ENCODE measurements at places on chromosomes 13 and 19.

DNA sequence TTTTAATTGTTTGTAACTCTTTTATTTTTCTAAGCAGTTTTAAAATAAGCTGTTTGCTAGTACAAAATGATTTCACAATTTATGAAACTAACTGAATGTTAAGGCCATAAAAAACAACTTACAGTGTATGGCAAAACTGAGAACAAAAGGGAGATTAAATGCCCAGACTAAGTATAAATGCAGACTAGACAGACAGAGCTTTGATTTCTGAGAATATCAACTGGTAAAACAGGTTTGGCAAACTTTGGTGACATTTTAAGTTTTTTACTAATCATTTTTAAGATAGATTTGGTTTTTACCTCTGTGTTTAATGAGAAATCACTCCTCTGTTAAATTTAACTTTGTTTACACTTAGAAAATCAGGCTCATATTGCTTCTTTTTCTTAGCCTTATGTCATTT, 127.5 kb upstream of the KLF5 start:
- no peak for ATAC-seq

DNA sequence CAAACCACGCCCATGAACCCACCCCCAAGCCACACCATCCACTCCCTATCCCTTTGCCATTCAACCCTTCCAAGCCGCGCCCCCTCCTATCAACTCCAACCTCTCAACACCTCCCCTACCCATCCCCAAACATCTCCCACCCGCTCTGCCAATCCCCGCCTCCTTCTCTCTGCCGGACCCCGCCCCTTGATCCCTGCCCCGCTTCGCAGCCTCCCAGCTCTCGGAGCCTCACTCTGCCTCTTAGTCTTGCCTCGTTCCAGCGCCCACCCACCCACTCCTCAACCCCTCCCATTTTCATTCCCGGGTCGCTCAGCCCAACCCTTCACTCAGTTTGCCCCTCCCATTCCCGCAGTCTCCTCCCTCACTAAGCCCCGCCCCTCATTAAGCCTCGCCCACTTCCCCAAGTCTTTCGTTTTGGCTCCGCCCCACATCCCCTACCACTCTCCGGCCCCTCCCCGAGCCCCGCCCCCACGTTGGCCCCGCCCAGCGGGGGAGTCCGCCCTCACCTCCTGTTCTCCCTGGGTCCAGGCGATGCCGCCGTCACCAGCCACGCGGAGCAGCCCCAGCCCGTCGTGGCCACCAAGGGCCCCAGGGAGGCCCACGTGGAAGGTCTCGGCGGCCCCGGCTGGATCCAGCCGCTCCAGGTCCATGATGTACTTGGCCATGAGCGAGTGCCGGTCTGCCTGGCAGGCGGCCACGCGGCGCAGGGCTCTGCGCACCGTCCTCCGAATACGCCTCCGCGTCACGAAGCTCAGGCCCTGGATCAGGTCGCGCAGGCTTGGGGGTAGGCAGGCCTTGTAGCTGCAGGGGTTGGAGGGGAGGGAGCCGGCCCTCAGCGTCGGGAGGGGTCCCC, 5.7 kb downstream of the JAK3 start:
- ATAC-seq = no peak

GRCh38 chr13:30857018-30857417, 49.1 kb upstream of the MEDAG start:
- no peak for ATAC-seq

- no peak for ATAC-seq
Observed at GRCh38 chr13:29753618-29754472, 96.6 kb downstream of the UBL3 start.

- ATAC-seq = no peak
Observed at GRCh38 chr13:103443604-103444003, 377.4 kb upstream of the SLC10A2 start.

DNA sequence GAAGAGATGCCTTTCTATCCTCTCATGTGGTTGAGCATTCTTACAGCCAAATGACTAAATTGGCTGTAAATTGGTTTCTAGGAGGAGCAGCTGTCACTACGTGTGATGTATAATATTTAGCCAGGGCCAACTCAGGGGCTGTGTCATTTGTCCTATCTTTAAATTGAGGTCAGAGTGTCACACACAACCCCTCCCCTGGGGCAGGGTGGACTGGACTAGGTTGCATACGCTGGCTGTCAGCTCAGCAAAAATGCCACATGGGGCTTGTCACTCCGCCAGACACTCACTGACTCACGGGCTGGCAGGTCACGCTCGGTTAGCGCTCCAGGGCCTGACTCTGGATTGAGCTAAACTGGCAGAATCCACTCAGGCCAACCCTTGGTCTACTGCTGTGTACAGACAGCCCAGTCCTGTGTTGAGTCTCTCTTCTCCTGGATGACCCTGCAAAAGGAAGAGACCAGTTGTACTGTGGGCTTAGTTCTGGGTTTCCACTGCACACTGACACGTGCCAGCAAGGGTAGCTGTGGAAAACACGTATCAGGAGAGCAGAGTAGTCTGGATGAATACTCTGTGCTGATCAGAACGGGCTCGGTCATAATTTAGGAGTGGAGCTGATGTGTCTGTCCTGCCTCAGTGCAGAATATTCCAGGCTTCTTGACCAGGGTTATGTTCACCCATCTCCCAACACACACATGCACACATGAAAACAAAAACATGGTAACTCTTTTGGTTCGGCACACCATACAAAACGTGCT, 29.1 kb downstream of the SHISA2 start:
- no peak for ATAC-seq

- no peak for ATAC-seq
Observed at GRCh38 chr13:105452895-105453294, 1082.6 kb downstream of the EFNB2 start.

DNA sequence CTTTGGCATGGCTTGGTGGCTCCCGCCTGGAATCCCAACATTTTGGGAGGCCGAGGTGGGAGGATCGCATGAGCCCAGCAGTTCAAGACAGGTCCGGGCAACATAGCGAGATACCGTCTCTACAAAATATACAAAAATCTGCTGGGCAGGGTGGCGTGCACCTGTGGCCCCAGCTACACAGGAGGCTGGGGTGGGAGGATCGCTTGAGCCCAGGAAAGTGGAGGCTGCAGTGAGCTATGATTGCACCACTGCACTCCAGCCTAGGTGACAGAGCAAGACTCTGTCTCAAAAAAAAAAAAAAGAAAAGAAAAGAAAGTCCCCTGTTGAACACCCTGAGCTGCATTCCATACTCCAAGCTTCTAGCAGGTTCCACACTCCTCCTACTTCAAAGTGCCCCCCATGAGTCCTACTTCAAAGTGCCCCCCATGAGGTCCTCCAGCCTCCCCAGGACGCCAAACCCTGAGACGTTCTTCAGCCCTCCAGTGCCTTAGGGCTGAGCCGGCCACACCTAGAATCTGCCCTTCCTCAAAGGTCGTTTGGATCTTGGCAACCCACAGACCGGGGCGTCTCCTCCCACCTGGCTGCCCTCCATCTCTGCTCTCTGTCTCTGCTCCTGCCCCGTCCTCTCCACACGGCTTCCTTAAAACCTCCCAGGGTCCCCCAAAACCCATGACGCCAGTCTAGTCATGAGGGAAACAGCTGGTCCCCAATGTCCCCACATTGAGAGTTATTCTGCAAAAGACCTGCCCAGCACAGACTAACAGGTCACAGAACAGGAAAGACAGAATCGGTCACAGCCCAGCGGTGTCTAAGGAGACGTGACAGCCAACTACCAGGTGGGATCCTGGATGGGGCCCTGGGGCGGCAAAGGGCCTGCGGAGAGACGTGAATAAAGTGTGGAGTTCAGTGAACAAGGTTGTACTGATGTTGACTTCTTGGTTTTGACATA, 4.8 kb downstream of the TJP3 start:
- no peak for ATAC-seq

DNA sequence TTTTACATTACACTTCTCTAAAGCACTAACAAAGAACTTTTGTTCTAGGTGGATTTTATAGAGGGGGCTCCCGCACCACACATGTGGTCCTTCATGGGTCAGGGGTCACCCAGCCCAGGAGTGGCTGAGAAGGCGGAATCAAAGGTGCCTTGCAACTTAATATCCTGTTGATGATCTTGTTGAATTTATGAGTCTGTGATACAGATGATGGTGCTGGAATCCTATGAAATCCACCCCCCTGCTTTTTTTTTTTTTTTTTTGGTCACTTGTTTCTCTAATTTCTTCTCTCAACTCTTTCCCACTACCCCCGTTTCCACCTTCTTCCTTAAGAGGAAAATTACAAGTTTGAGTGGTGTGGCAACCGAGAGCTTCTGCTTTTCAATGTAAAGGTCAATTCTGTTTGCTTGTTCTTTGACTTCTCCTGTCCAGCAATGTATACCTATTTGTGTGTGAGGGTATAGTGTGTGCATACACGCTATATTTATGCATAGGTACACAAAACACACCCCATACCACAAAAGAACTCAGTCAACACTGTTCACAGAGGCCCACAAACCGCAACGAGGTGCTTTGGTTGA, 4.2 kb upstream of the ZIC2 start:
- no peak for ATAC-seq

GRCh38 chr13:67076378-67076777, 153.8 kb downstream of the PCDH9 start:
- no peak for ATAC-seq

DNA sequence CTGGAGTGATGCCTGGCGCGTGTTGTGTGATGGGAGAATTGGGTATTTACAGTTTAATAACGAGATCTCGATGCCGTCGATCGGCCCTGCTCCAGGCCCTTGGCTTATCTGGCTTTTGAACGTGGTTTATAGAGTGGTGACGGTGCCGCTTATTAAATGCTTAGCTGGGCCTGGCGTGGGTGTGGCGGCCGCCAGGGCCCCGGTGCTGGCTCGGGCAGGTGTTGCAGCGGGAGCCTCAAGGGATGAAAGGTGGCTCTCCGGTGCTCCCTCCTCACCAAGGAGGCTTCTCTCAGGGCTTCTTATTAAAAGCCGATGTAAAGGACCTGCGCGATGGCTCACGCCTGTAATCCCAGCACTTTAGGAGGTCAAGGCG, 173.8 kb downstream of the KDM4B start:
- ATAC-seq = no peak

DNA sequence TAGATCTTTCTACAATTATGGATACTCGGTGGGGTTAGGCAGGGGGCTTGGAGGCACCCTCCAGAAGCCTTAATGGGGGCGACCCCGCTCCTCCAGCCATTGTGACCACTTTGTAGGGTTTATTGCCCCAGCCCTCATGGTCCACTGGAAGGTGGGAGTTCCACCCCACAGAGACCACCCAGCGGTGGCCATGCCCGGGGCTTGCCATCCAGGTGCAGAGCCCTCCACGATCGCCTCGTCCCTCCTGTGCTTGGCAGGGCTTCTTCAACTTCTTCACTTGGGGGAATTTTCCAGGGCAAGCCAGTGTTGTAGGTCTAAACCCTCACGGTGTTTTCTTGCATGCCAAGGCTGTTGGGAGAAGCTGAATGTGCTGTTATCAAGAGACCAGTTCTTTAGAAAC, 16.1 kb downstream of the ZNF536 start:
- no peak for ATAC-seq

- no peak for ATAC-seq
Observed at GRCh38 chr19:2524840-2525723, 49.2 kb downstream of the GADD45B start.

DNA sequence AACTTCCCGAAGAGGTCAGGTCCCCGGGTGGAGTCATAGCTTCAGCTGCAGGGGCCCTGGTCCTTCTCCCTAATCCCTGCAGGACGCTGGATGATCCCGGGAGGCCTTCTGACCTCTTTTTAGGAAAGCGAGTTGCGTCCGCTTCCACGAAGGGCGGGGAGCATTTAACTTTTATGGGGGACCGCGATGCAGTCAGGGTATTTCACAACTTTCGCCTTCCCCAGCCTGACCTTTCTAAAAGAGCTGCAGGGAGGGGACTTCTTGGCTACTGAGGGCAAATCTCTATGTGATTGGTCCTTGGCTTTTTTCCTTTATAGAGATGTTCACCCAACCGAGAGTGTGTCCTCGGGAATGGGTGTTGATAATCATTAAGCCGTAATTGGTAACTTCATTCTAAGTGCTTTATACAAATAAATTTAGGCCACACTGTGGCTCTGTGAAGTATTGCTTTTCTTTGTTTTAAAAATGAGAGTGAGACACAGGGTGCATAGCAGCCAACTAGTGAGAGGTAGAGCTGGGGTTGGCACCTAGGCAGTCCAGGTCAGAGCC, 778 bp downstream of the ZNF230 start:
- no peak for ATAC-seq

DNA sequence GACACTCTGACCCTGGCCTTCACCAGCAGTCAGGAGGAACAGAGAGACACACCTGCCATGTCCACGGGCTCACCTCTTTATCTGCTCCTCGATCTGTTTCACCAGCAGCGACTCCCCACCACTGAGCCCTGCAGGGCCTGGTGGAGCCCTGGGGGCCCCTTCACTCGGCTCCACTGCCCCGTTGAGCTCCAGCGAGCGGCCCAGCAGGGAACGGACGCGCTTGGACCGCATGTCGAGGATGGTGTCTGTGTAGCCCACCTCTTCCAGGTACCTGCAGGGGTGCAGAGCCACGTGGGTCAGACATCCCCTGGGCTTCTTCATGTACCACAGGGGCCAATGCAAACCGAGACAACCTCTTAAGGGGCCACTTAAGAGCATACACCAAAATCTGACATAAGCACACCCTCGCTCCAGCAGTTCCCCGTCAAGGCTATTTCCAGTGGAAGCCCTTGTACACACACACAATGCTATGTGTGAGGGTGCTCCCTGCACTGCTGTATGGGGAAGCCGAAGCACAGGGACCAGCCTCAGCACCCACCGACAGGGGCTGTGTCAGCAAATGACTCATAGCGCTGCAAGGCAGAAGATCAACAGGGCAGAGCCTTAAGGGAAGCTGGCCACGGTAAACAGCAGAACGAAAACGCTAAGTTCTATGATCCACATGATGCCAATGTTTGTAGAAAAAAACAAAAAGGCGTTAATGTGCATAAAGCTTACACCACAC, 12.7 kb upstream of the FKRP start:
- no peak for ATAC-seq
